Brain (organoid and tissue), 16 donors: ENCODE measurements at places on chromosomes 11 and 22. TPM values are rescaled to one million over a fixed set of nuclear protein-coding genes. Genes with fewer than 3 reads are reported as not detected.

The CEP126 gene
- 0.85 TPM for polyA plus RNA-seq

The OR52I1 gene
- not detected for polyA plus RNA-seq

The MS4A6E gene
- not detected for polyA plus RNA-seq

The SYT12 gene
- 5.1 TPM for polyA plus RNA-seq

The HBG2 gene
- 1.8 TPM for polyA plus RNA-seq

The TSGA10IP gene
- not detected for polyA plus RNA-seq
